Activated CD8-positive, alpha-beta T cell treated with anti-CD3 and anti-CD28 coated beads for 36 hours (primary cell): ENCODE measurements at places on chromosomes 1 and 21.
A peak's percentile ranks its signal among the peaks of the same experiment; 100 is the strongest.

- no peak for DNase-seq
Measured at GRCh38 chr1:181057079-181057478, 23.3 kb downstream of the MR1 start.

- peak; percentile 98 for DNase-seq
Measured at GRCh38 chr1:37931361-37932158, 15.3 kb downstream of the INPP5B start.

- DNase-seq: no peak
Measured at GRCh38 chr1:245810181-245810769, 655.5 kb downstream of the KIF26B start.

DNA sequence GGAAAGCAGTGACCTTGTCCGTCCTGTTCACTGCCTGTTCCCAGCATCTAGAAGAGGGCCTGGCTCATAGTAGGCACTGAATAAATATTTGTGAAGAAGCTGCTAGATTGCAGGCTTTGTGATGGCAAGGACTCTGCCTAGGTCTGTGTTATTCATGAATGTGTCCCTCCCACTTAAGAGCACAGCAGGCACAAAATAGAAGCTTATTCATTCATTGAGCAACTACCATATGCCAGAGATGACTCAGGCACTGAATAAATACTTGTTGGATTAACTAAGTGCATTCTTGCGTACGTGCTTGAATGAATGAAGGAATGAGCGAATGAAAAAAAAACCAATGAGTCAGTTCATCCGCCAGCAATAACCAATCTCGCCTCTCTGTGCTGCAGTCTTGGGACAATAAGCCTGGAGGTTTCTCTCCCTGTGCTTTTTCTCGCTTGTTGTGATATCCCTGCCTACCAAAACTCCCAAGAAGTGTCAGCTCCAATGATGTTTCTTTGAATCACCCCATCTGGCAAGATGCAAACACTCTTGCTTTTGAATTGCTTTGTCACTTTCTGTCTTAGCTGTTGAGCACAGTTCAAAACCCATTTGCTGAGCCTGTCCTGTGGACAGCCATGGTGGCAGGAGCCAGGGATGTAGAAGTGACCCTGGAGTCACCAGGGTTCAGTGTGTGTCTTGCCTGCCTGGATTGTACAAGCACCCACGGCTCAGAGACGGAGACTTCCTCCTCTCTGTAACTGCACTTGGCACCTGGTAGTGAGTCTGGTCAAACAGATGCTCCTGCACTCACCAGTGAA, 143.9 kb downstream of the KAZN start:
- DNase-seq: no peak

GRCh38 chr1:236108027-236108648, 34.2 kb upstream of the GPR137B start:
- DNase-seq: no peak

DNA sequence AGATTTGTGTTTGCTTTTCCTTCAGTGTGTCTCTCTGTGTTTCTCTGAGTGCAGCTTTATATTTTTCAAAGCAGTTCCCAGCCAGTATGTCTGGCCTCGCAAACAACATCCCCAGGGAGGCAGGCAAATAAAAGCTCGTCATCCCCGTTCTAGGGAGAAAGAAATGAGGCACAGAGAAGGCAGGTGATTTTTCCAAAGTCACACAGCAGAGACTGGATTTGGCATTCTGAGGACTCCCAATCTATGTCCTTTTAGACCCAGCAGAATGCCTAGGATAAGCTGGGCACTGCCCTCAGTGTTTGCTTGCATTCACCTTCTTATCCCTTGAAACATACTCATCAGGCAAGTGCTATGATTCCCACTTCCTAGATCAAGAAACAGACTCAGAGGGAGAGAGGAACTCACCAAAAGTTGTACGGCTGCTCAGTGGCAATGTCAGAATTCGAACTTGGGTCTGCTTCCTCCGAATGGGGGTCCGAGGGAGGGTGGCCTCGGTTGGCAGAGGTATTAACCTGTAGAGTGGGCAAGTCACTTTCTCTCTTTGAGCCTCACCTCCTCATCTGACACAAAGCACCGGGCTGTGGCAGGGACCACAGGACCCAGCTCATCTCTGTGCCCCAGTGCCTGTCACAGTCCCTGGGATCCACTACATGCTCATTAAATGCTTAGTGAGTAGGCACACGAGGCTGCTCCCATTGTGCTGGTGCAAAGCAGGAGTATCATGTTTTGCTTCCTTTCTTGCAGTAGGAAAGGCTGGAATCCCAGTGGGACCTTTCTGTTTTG, 4.2 kb downstream of the RAP1GAP start:
- no peak for DNase-seq

DNA sequence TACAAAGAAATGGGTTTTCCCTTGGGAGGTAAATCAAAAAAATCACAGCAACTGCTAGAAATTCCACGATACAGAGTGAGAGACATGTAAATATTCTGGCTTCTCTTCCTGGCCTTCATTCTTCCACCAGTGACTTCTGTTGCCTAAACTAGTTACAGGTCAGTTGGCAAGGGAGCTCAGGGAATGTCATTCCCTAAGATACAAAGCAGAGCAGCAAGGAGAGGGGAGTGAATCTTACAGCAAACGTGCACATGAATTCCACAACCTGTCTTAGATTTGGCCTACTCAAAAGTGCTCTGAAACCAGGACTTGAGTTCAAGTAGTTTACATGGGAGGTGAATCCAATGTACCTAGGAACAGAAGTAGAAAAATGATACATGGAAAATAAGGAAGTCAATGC, 445.3 kb upstream of the LRRC7 start:
- no peak for DNase-seq

- no peak for DNase-seq
Measured at GRCh38 chr1:21048462-21048861, 128.2 kb downstream of the EIF4G3 start.

DNA sequence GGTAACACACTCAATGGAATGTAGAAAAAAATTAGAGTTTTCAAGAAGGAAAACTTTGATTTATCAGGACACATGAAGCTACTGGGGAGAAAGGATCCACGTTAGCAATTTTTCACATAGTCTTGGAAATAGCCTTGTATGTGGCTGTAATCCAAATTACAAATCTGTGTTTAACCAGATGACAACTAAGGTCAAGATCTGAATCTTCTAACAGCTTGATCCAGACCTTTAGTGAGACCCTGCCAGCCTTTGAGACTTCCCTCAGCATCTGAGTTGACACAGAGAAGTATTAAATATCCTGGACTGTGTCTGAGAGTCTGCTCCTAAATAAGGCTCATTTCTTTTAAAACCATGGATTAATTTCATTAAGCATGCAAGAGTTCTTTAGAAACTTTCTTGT, 135.9 kb upstream of the KCNK2 start:
- DNase-seq: no peak

GRCh38 chr1:246587032-246587431, 20.8 kb downstream of the CNST start:
- no peak for DNase-seq

GRCh38 chr1:152164517-152165136, 5.6 kb upstream of the RPTN start:
- no peak for DNase-seq
